ENCODE measurements at places on chromosomes 1 and 21.

DNA sequence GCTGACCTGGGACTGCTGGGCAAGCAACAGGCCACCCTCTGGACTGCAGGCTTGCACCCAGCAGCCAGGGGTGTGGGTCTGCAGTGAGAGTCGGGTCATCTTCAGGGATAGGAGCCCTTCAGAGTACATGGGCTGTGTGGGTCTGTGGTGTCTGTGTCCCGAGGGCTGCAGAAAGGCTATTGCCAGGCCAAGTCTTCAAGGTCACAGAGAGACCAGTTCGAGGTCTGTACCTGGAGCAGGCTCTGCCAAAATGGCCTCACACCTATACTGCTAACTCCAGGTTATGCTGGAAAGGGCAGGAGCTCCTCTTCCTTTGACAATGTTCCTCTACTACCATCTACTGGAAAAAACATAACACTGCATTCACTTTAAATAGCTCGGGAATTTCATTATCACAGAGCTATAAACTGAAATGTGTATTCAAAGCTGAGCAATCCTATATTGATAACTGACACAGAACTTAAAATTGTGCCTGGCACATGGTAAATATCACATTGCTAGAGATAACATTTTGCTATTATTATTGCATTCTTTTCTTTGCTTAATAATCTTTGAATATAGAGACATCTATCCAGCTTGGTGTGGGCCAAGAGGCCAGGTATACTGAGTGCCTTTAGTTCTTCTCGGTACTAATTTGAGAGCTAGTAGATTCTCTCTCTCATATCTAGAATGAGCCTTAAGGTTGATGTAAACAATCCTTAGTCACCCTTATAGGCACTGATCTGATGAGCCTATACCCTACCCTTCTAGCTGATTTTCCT is 6.9 kb upstream of the DNAH14 start:
- no peak for DNase-seq

GRCh38 chr21:37273911-37274690 is 7.0 kb upstream of the VPS26C start:
- no peak for DNase-seq

DNA sequence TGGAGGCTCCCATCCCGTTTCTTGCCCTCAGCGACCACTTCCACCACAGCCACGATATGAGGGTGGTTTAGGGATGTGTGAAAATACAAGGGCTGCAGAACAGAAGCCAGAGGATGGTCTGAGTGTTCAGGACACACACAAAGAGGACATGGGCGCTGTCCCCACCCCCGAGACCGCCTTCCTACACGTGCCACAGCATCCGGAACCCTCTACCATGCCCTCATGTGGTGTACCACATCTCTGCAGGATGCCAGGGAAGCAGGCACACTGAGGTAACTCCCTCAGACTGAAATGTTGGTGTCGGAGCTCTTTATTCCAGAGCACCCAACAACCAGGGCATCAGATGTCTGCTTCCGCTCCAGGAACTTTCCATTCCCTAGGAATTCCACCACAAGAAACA is 23.1 kb downstream of the NPHP4 start:
- DNase-seq = no peak

DNA sequence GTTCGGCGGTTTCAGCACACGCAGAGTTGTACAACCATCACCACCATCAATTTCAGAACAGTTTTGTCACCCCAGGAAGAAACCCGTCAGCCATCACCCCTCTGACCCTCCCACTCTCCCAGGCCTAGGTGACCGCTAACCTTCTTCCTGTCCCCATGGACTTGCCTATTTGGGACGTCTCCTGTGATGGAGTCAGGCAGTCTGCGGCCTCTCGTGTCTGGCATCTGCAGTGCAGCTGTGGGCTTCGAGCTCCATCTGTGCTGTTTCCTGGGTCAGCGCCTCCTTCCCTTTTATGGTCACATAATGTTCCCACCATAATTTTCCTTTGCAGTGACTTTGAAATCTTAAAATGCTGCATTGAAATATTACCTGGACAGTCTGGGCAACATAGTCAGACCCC is 24.4 kb downstream of the SLC45A1 start:
- no peak for DNase-seq

DNA sequence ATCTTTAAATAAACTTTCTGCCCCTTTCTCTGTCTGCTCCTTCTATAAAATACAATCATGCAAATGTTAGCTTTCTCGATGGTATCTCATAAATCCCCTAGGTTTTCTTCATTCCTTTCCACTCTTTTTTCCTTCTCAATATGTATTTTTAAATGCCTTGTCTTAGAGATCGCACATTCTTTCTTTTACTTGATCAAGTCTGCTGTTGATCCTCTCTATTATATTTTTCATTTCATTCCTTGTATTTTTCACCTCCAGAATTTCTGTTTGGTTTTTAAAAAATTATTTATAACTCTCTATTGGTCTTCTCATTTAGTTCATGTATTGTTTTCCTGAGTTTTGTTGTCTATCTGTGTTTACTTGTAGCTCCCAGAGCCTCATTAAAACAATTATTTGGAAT is 36.0 kb downstream of the TNFSF4 start:
- DNase-seq = no peak
